ENCODE measurements at places on chromosomes 2 and 18. TPM values are rescaled to one million over a fixed set of nuclear protein-coding genes. Genes with fewer than 3 reads are reported as not detected.

The DLX1 gene
- 3.5 TPM for total RNA-seq

The LRRC30 gene
- not detected for total RNA-seq

The FAM117B gene
- total RNA-seq: 2.3 TPM

The NFE2L2 gene
- 59.8 TPM for total RNA-seq

The HMSD gene
- 0.54 TPM for total RNA-seq

The SYT4 gene
- total RNA-seq: not detected

The GRHL1 gene
- total RNA-seq: 0.79 TPM

The PCARE gene
- not detected for total RNA-seq

The GKN2 gene
- total RNA-seq: 3.5 TPM

The ATIC gene
- total RNA-seq: 225 TPM

The IL18R1 gene
- 0.87 TPM for total RNA-seq

The ZSWIM2 gene
- total RNA-seq: not detected

The DSG4 gene
- total RNA-seq: not detected

The SH3RF3 gene
- total RNA-seq: 0.38 TPM

The ATP6V1C2 gene
- 1.2 TPM for total RNA-seq

The RAD51AP2 gene
- not detected for total RNA-seq

The TUBA3D gene
- total RNA-seq: not detected

The RMDN2 gene
- 4.2 TPM for total RNA-seq

The OTOF gene
- 0.12 TPM for total RNA-seq

The CNDP1 gene
- total RNA-seq: not detected

The SNED1 gene
- 0.72 TPM for total RNA-seq

The ZNF396 gene
- total RNA-seq: 0.69 TPM

The GATA6 gene
- 2.8 TPM for total RNA-seq

The SP110 gene
- 7.2 TPM for total RNA-seq

The MDH1B gene
- 1.6 TPM for total RNA-seq

The MAP3K2 gene
- 13.4 TPM for total RNA-seq

The PRKAG3 gene
- total RNA-seq: not detected

The CASP8 gene
- total RNA-seq: 40.0 TPM

The IRS1 gene
- total RNA-seq: 17.0 TPM

The RAX gene
- not detected for total RNA-seq

The ANKRD23 gene
- total RNA-seq: 1.0 TPM

The DCAF17 gene
- 9.6 TPM for total RNA-seq

The RPL37A gene
- 5,193 TPM for total RNA-seq

The RFX8 gene
- total RNA-seq: not detected

The SERPINB12 gene
- total RNA-seq: not detected

The HOXD10 gene
- total RNA-seq: 7.0 TPM

The CHRND gene
- not detected for total RNA-seq

The MEX3C gene
- total RNA-seq: 18.7 TPM

The MAPRE2 gene
- 14.7 TPM for total RNA-seq

The LYPD6B gene
- not detected for total RNA-seq

The CDH19 gene
- total RNA-seq: 2.3 TPM

The ATOH8 gene
- total RNA-seq: 5.7 TPM

The COLEC11 gene
- total RNA-seq: 0.67 TPM

The ZNF385B gene
- not detected for total RNA-seq

The TCF23 gene
- total RNA-seq: not detected

The ACADL gene
- 0.07 TPM for total RNA-seq

The C2orf15 gene
- total RNA-seq: 0.40 TPM

The INHA gene
- total RNA-seq: 0.20 TPM
